HTR-8/SVneo (cell line): ENCODE measurements at places on chromosomes 16 and 17.

DNA sequence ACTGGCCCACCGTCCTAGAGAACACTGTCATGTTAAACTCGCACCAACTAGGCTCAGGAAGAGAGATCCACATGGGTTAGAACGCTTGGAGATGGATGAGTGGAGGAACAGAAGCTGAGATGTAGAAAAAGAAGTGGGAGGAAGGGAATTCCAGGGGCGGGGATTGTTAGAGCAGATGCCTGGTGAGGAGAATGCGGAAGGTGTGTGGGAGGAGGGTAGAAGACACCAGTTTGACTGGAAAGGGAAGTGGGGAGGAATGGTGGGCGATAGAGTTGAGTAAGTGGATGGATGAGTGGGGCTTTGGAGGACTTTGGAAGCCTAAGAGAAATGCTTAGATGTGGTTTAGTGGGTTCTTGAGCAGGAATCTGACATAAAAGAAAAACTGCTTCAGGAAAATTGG lies 37.4 kb downstream of the DHX38 start:
- DNase-seq: no peak

DNA sequence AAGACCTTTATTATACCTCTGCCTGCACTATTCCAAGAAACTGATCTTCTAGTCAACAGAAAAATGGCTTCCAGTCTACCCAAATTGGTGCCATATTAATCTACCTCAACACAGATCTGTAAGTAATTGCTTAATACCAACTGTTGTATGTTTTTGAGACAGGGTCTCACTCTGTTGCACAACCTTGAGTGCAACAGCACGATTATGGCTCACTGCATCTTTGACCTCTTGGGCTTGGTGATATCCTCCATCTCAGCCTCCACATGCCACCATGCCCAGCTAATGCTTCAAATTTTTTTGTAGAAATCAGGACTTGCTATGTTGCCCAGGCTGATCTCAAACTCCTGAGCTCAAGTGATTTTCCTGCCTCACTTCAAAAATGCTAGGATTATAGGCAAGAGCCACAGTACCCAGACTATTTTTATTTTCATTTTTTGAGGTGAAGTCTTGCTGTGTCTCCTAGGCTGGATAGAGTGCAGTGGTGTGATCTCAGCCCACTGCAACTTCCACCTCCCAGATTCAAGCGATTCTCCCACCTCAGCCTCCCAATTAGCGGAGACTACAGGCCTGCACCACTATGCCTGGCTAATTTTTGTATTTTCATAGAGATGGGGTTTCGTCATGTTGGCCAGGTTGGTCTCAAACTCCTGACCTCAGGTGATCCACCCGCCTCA lies 14.4 kb downstream of the NUFIP2 start:
- no peak for DNase-seq

GRCh38 chr17:32015245-32016013 lies 8.2 kb downstream of the LRRC37B start:
- no peak for DNase-seq

DNA sequence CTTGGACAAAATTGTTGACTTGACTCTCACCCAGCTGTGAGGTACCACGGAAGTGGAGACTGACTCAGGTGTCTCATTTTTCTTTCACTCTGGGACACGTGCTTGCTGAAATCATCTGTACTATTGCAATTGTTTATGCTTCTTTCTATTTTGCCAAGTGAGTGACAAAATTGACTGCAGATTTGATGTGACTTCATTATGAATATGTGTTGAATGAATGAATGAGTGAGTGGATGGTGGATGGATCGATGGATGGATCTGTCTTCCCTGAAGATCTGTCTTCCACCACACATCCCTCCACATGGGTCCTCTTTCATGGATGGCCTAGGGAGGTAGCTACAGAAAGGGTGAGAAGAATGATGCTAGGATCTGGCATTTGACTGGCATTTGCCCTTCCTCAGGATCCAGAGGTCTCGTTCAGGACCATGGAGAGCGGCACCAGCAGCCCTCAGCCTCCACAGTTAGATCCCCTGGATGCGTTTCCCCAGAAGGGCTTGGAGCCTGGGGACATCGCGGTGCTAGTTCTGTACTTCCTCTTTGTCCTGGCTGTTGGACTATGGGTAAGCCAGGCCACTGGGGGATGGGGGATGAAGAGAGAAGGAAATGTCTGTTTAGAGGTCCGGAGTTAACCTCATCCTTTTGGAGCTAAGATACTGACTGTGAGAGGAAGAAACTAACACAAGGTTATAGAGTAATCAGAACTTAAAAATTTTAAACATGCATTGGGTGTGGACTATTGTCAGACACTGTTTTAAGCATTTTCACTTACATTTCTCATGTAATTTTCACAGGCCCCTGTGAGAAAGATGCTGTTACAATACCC lies 12.7 kb downstream of the SLC5A11 start:
- DNase-seq: peak; percentile 67

DNA sequence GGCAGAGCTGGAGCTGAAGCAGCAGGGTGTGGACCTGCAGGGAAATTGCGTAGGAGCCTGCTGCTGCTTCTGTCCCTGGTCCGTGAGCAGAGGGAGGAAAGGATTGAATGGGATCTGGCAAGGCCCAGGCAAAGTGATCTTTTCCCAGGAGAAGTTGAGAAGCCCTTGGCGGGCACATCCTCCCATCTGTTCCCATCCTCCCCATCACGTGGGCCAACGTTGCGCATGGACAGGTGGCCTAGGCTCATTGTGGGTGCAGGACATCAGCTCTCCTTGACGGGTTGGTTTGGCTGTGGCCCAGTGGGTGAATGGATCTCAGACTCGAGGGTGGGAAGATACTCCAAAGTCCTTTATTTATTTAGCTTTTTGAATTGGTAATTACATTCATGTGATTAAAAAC lies 29.4 kb upstream of the POLR3E start:
- no peak for DNase-seq

DNA sequence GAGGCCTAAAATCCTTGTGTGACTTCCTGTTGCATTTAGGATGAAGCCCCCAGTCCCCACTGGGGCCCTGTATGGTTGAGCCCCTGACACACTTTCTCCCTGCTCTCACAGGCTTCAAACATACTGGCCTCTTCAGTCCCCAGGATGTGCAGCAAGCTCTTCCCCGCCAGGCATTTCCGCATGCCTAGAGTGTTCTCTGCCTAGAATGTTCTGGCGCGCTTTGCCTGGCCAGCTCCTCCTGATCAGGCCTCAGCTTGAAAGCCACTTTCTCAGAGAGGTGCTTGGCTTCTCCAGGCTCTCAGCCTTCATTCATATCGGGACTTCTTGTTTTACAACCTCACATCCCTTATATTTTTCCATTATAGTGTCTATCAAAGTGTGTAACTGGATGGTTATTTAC lies 123.7 kb downstream of the SPACA3 start:
- no peak for DNase-seq

DNA sequence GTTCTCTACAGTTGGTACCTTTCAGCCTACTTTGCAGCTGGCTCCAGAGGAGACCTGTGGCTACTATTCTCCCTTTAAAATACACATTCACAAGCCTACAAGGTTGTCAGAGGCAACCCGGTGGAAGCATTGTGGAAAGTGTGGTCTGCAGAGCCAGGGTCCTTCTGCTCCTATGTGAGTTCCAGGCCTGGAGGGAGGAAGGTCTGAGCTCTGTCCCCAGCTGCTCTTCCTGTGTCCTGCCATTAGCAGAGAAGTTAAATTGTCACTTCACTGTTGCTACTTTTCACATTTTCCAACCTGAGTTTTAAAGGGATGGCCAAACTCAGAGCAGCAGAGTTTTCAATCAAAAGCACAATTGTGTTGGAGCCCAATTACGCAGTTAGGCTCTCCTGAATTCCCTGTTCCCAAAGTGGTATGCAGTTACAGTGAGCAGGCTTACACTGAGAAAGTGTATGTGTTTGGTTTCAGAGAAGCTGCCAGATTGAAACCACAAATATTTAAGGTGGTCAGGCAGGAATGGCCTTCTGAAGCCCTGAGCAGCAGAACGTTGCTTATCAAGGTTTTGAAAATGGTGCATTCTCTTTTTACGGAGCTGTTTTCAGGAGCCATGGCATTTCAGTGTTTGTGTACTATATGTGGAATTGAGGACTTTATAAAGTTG lies 25.0 kb downstream of the MAP3K3 start:
- DNase-seq: no peak

GRCh38 chr16:12724226-12724625 lies 79.5 kb downstream of the CPPED1 start:
- no peak for DNase-seq

- DNase-seq: no peak
Observed at GRCh38 chr17:59284317-59284716, 47.1 kb upstream of the YPEL2 start.

GRCh38 chr17:39090908-39091665 lies 60.4 kb downstream of the PLXDC1 start:
- DNase-seq: no peak

GRCh38 chr17:82899941-82900340 lies 60.1 kb upstream of the ZNF750 start:
- DNase-seq: no peak

GRCh38 chr16:76818606-76819181 lies 372.3 kb upstream of the MON1B start:
- DNase-seq: no peak

DNA sequence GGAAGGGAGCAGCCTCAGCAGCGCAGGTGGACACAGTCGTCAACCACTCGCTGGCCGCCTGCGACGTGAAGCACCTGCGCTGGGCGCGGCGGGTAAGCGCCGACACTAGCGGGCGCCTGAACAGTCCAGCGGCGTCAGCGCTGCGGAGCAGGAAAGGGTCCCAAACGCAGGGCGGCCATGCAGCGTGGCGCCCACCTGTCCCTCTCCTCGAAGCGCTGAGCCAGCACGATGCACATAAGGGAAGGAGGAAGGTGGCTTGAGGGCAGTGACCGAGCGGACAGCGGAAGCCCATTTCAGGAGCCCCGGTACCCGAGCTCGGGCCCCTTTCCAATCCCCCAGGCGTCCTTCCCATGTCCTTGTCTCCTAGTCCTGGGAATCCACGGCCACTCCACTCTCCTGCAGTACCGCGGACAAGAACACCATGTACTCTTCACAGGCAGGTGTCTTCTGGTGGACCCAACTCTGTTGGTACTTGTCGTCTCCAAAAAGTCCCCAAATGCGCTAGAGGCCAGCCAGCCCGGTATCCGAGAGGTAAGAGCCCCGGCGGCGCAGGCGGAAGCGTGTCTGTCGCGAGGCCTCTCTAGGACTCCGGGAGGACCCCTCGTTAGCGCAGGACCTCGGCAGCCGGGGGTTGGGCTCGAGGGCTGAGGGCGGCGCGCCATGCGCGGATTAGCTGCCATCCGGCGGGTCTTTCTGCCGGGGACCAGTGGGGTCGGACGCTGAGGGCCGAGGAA lies 14.4 kb downstream of the ZNF232 start:
- DNase-seq: no peak

DNA sequence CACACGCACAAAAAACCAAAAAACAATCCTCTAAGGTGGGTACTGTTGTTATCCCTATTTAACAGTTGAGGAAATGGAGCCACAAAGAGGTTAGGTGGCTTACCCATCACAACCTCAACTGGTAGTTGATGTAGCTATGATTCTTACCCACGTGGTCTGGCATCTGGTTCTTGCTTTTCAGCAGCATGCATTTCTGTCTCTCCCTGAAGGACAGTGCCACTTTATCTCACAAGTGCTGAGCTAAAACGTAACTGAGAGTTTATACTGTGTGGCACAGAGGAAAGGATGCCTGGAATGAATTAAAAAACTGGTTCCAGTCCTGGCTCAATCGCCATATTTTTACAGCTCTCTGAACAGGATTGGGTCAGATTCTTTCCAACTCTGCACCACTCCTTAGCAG lies 1.9 kb upstream of the CORO6 start:
- DNase-seq: no peak

DNA sequence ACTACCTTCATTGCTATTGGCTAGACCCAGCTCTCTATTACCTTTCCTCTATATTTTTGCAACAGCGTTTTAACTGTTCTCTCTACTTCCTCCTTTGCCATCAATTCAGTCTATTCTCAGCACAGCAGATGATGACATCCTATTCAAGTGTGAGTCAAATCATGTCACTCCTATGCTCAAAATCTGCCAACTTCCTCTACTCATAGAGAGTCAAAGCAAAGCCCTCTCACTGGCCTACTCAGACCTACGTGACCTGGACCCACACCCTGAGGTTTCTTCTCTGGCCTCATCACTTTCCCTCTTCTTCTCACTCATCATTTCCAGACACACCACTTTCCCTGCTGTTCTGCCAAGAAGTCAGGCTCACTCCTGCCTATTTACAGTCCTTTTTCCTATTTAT lies 289.0 kb upstream of the AXIN2 start:
- no peak for DNase-seq

DNA sequence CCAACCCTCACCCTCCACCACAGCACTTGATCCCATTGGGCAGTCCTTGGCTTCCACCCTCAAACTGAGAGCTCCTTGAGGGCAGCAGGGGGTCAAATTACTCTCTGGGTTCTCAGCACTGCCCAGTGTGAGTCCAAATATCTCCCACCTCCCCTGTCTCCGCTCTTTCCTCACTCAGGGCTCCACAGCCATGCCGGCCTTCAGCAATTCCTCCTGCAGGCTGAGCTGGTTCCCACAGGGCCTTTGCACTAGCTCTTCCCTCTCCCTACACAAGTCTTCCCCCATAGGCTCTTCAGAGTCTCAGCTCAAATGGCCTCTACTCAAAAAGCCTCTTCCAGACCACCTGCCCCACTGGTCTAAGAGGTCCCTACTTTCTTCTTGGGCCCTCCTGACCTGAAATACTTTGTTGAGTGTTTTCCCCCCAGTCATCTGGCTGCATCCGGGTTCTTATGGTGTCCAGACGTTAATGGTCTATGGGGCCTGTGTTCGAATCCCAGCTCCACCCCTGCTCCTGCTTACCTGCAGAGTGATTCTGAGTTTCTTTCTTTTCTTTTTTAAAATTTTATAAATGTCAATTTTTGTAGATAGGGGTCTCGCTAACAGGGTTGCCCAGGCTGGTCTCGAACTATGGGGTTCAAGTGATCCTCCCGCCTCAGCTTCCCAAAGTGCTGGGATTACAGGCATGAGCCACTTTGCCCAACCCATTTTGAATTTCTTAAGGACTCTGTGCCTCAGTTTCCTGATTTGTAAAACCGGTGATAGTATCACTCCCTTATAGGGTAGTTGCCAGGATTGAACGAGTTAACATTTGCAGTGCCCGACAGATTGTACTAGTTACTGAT lies 973 bp upstream of the IL4R start:
- DNase-seq: no peak

GRCh38 chr16:15886078-15886477 lies 2.3 kb downstream of the CEP20 start:
- no peak for DNase-seq

GRCh38 chr17:59406808-59407381 lies 75.4 kb downstream of the YPEL2 start:
- DNase-seq: peak; percentile 71

DNA sequence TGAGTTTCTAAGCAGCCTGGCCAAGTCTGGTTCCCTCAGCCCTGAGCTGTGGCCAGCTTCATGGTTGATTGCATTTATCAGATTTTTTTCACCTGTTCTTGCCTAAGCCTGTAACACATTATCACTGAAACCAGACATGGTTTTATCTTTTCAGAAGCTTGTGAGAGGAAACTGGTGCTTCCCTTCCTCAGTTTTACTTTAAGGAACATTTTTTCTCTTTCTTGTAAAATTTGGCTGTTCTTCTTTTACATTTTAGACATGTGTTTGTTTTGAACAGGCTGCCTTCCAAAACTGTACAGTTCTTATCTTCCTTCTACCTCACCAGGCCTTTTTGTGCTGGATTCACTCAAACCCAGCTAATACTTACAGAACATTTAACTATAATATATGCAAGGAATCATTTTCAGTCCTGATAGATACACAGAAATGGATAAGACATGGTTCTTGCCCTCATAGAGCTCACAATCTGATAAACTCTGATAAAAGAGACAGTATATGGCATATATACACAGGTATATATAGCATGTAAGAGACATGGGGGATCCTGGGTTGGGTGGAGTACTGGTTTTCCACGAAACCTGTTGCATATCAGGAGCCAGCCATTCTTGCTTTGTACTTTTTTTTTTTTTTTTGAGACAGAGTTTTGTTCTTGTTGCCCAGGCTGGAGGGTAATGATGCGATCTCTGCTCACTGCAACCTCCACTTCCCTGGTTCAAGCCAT lies 44.5 kb downstream of the ZNRF1 start:
- DNase-seq: no peak
